ENCODE measurements at places on chromosomes 3 and 15. TPM values are rescaled to one million over a fixed set of nuclear protein-coding genes. Genes with fewer than 3 reads are reported as not detected.
A peak's percentile ranks its signal among the peaks of the same experiment; 100 is the strongest.

GRCh38 chr3:48441940-48442339 is 1.9 kb downstream of the TMA7 start:
- no peak overlapping the region for H3K27ac ChIP-seq
- H3K4me3 ChIP-seq = peak overlapping the region; percentile 99
- peaks cover 25% of the 10 kb centered on the region for H3K36me3 ChIP-seq
- peaks cover 28% of the 10 kb centered on the region for H3K4me1 ChIP-seq
- DNase-seq = no peak

GRCh38 chr15:81686021-81686420 is 312.0 kb upstream of the TMC3 start:
- peaks cover 2% of the 10 kb centered on the region for H3K4me1 ChIP-seq
- peaks cover 40% of the 10 kb centered on the region for H3K36me3 ChIP-seq
- no peak for DNase-seq
- H3K27ac ChIP-seq = no peak overlapping the region
- H3K4me3 ChIP-seq = no peak overlapping the region
- H3K27me3 ChIP-seq = no peaks in the 10 kb centered on the region

GRCh38 chr3:16079519-16079918 is 95.0 kb upstream of the GALNT15 start:
- no peak overlapping the region for H3K4me3 ChIP-seq
- no peak for DNase-seq
- H3K4me1 ChIP-seq = no peaks in the 10 kb centered on the region
- H3K27ac ChIP-seq = no peak overlapping the region
- H3K27me3 ChIP-seq = peaks cover 22% of the 10 kb centered on the region

Gene TM4SF4
- total RNA-seq = 2.0 TPM

Gene SLC28A1
- 0.16 TPM for total RNA-seq

DNA sequence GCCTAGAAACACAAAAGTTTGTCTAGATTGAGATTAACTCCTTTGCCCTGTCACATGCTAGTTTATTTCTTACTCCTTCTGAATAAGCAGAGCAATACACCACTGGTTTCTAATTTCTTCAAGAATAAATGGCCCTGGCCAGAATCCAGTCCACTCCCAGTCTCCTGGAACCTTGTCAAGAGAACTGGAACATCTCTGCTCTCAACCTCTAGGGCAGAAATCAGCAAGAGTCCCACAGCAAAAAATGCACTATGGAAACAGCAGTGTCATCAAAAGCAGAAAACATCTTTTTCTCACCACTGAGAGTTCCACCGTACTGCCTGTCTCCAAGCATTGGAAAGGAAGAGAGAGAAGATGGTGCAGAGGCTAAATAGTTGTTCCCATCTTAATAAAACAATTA is 35.9 kb upstream of the PPP2R3A start:
- H3K36me3 ChIP-seq = no peaks in the 10 kb centered on the region
- H3K27ac ChIP-seq = no peak overlapping the region
- DNase-seq = no peak
- H3K27me3 ChIP-seq = no peaks in the 10 kb centered on the region

- no peak overlapping the region for H3K4me3 ChIP-seq
- no peaks in the 10 kb centered on the region for H3K27me3 ChIP-seq
- H3K4me1 ChIP-seq = peaks cover 57% of the 10 kb centered on the region
- H3K27ac ChIP-seq = peak overlapping the region; percentile 46
Observed at GRCh38 chr3:5160940-5161858, 26.3 kb upstream of the EDEM1 start.

Gene ACKR4
- total RNA-seq = not detected

Gene CDHR4
- 0.17 TPM for total RNA-seq

DNA sequence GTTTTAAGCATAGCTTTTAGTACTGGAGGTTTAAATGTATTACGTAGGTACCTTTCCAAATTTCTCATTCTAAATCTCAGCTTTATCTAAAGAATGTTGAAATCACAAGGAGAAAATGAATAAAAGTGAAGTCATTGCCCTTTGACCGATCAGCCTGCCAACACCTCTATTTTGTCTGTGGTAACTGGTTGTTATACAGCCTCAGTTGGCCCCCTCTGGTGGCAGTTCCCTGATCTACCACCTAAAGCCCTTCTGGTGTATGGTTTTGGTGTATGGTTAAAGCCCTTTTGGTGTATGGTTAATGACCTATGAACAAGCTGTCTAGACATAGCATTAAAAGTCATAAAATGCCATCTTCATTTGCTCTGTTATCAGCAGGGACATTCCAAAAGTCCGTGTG is 378.2 kb upstream of the AZI2 start:
- H3K4me1 ChIP-seq = no peaks in the 10 kb centered on the region
- no peaks in the 10 kb centered on the region for H3K36me3 ChIP-seq
- no peak overlapping the region for H3K4me3 ChIP-seq
- DNase-seq = peak; percentile 75
- no peak overlapping the region for H3K27ac ChIP-seq

DNA sequence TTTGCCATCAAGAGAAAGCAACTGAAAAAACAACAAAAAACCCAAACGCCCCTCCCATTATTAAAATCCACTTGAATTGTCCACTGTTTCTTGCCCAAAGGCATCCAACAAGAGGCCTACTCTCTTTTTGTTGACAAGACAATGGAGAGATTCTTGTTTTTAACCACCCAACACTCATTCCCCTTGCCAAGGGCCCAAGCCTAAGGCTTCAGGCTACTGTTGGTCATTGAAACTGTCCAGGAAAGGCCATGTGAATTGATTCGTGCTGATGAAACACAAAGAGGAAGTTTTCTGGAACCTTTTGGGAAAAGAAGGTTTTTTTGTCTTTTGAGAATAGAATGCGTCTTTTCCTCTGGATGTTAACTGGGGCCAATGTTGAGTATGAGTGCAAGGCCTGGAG is 157.4 kb upstream of the PFN2 start:
- no peak overlapping the region for H3K4me3 ChIP-seq
- no peaks in the 10 kb centered on the region for H3K27me3 ChIP-seq
- peaks cover 42% of the 10 kb centered on the region for H3K4me1 ChIP-seq

GRCh38 chr15:92937901-92938300 is 37.8 kb downstream of the CHD2 start:
- no peak for DNase-seq
- H3K4me3 ChIP-seq = no peak overlapping the region
- H3K4me1 ChIP-seq = no peaks in the 10 kb centered on the region
- no peaks in the 10 kb centered on the region for H3K27me3 ChIP-seq
- peaks cover 84% of the 10 kb centered on the region for H3K36me3 ChIP-seq

- H3K4me1 ChIP-seq = no peaks in the 10 kb centered on the region
- DNase-seq = no peak
- H3K27ac ChIP-seq = no peak overlapping the region
- peaks cover 23% of the 10 kb centered on the region for H3K36me3 ChIP-seq
- no peaks in the 10 kb centered on the region for H3K27me3 ChIP-seq
Observed at GRCh38 chr3:38555149-38555840, 59.2 kb downstream of the EXOG start.

DNA sequence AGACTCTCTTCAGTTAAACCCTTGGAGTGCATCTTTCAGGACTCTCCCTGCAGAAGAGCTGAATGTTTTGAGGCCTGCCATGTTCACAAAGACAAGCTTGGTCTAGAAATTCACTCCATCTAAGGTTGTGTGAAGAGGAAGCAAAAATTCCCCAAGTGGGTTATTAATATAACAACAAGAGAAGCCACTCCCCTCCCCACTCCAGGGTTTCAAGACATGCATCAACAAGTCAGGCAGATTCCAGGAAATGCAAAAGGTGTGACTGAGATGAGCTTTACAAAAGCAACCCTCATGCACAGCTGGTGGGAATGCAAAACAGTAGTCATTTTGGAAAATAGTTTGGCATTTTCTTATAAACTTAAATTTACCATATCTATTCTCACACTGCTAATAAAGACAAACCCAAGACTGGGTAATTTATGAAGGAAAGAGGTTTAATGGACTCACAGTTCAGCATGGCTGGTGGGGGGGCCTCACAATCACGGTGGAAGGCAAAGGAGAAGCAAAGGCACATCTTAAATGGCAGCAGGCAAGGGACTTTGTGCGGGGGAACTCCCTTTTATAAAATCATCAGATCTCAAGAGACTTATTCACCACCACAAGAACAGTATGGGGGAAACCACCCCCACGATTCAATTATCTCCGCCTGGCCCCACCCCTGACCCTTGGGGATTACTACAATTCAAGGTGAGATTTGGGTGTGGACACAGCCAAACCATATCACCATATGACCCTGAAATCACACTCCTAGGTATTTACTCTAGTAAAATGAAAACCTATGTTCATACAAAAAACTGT is 31.3 kb downstream of the TARS3 start:
- peaks cover 9% of the 10 kb centered on the region for H3K4me1 ChIP-seq
- no peak overlapping the region for H3K27ac ChIP-seq
- no peak overlapping the region for H3K4me3 ChIP-seq

DNA sequence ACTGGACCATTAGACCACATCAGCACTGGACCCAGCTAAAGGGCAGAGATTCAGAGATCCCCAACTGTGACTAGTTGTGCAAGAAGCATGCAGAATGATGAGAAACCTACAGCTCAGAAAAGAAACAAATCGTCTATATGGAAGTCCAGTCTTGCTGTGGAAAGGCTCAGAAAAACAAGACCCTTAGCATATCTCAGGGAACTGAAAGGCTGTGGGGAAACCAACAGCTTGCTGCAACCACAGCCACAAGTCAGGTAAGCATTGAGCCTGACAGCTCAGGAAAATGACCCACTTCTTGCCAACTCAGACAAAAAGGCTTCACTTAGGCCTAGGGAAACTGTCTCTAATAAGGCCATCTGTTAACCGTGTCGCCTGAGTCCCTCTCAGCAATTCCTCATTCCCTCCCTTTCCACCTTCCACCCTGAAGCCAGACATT is 145.6 kb downstream of the LSAMP start:
- H3K27ac ChIP-seq = no peak overlapping the region
- peaks cover 25% of the 10 kb centered on the region for H3K4me1 ChIP-seq
- no peak for DNase-seq
- H3K27me3 ChIP-seq = no peaks in the 10 kb centered on the region

Gene DPPA2
- total RNA-seq = 15.0 TPM

DNA sequence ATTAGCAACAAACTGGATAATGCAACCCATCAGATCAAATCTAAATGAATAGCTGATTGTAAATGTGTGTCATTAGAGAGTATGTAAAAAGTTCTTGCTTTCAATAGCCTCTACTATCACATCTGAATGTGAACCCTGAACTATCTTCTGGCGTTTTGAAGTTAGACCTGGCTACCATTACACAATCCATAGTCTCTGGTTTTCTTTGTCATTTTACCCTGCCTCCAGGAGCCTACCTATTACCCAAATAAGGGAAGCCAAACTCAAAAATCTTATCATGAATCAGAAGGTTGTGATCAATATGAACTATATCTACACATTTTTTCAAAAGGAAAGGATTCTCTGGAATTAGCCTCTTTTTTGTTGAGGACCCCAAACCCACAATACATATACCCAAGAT is 31.8 kb downstream of the PCYT1A start:
- H3K27ac ChIP-seq = no peak overlapping the region
- no peaks in the 10 kb centered on the region for H3K27me3 ChIP-seq
- no peaks in the 10 kb centered on the region for H3K4me1 ChIP-seq
- H3K4me3 ChIP-seq = no peak overlapping the region
- no peak for DNase-seq

Gene DAPK2
- 2.3 TPM for total RNA-seq

- H3K4me1 ChIP-seq = peaks cover 24% of the 10 kb centered on the region
- peak; percentile 82 for DNase-seq
- H3K27me3 ChIP-seq = no peaks in the 10 kb centered on the region
- peaks cover 25% of the 10 kb centered on the region for H3K36me3 ChIP-seq
Observed at GRCh38 chr15:44536302-44536961, 515 bp upstream of the EIF3J start.

DNA sequence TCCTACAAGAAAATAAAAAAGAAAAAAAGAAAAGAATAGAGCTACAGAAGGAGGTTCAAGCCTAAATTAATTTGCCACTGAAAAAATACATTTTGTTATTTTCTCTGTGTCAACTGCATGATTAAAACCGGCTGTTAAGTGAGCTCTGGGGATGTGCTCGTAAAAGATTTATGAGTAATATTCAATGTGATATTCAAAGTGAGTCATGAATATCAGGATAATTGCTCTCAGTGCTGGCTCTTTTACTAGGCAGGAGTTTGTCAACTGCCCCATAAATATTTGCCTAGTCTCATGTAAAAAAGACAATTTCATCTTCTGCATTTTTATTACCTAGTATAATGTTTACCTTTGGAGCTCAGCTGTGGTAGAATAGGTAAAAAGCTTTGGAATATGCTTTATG is 78.9 kb downstream of the CDIN1 start:
- H3K27me3 ChIP-seq = no peaks in the 10 kb centered on the region
- H3K4me3 ChIP-seq = no peak overlapping the region
- no peak for DNase-seq
- H3K27ac ChIP-seq = no peak overlapping the region
- peaks cover 2% of the 10 kb centered on the region for H3K4me1 ChIP-seq
- peaks cover 3% of the 10 kb centered on the region for H3K36me3 ChIP-seq

DNA sequence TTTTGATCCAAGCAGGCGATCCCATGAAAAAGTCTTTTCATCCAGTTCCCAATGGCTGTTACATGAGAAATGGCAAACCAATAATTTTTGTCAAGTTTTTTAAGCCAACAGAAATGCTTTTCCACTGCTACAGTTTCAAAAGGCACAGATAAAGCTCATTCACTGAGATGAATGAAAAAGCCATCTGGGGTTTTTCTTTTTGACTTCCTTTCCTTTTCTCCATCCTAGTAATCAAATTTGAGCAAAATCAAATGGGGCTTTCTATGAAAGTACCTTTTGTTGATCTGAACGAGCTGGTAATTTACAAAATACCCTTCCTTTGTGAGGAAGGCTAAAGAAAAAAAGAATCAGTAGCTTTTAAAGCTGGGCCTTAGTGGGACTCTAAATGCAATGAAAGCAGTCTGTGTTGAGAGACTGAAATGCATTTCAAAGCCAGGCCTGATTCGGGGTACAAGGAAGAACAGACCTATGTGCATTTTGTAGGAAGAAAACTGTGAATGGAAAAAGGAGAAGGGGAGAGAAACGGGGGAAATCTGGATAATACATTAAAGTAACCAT is 185.2 kb upstream of the DNAJC19 start:
- H3K27me3 ChIP-seq = no peaks in the 10 kb centered on the region
- H3K27ac ChIP-seq = no peak overlapping the region
- H3K36me3 ChIP-seq = no peaks in the 10 kb centered on the region
- H3K4me3 ChIP-seq = no peak overlapping the region
- no peak for DNase-seq

Gene HHATL
- 0.21 TPM for total RNA-seq

- H3K4me3 ChIP-seq = no peak overlapping the region
- peaks cover 8% of the 10 kb centered on the region for H3K4me1 ChIP-seq
- peaks cover 26% of the 10 kb centered on the region for H3K36me3 ChIP-seq
- no peaks in the 10 kb centered on the region for H3K27me3 ChIP-seq
- no peak overlapping the region for H3K27ac ChIP-seq
- no peak for DNase-seq
Observed at GRCh38 chr3:48047841-48048464, 31.7 kb upstream of the MAP4 start.

- H3K4me3 ChIP-seq = no peak overlapping the region
- no peak overlapping the region for H3K27ac ChIP-seq
- H3K27me3 ChIP-seq = no peaks in the 10 kb centered on the region
- 0 out of 2 replicates have a peak, but pooled peaks cover 5% of the 10 kb centered on the region for H3K4me1 ChIP-seq
- peaks cover 31% of the 10 kb centered on the region for H3K36me3 ChIP-seq
- no peak for DNase-seq
Observed at GRCh38 chr3:138078901-138079344, 36.5 kb downstream of the DZIP1L start.
